ENCODE measurements at places on chromosomes 2 and 18.

DNA sequence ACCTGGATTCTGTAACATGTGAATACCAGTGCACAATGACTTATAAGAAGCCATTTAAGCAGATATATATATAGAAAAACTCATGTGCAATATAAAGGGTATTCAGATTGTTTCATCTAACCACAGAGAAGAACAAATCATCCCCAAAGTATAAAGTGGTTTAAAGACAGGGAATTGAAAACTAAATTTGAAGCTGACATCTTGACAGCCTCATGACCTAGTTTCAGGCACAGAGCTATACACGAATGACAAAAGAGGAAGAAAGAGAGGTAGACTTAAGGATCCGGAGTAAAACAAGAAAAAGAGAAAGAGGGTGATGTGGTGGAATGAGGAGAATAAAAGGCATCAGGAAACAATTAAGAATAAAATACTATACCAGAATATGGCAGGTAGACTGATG lies 194.5 kb downstream of the EPHA4 start:
- no peak for DNase-seq

DNA sequence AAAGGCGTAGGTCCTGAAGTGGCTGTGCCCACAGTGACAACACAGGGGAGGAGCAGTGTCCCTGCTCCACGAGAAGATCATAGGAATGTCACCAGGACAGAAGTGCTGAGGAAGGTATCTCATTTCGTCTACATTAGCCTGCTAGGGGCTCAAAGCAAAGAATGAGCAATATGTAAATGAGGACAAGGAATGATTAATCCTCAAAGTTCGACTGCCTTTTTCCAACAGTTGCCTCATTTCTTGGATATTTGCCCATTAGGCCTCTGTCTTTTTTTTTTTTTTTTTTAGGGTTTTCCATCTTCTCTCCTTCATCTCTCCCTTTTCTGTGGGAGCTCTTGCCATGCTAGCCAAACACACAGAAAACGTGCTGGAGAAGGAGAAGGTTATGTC lies 105.2 kb upstream of the ARHGAP28 start:
- DNase-seq: no peak

DNA sequence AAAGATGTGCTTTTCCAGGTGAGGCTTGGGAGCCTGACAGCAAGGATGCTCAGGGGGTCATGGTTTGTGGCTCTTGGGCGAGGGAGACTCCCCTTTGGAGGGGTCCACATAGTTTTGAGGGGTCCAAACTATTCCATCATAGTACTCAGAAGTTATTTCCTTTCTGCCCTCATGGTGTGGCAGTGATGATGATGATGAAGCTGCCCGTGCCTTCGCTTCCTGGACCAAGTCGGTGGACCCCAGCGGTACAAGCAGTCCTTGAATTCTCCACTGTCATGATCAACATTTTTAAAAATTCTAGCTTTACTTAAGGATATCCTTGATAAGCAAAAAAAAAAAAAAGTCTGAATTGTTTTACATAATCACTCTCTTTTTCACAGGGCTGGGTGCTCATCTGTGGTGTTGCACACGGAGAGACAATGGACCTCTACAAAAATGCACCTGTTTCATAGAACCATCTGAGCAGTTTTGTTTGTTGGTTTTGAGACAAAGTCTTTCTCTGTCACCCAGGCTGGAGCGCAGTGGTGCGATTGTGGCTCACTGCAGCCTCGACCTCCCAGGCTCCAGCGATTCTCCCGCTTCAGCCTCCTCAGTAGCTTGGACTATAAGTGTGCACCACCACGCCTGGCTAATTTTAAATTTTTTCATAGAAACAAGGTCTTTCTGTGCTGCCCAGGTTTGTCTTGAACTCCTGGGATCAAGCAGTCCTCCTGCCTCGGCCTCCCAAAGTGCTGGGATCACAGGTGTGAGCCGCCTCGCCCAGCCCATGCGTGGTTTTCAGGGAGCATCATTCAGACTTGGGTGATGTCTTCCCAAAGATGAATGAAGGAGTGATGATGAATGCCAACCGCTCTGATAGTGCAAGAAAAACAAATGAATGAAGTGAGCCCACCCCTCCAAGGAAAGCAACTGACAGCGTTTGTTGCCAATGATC lies 271.4 kb upstream of the HDAC4 start:
- no peak for DNase-seq

- DNase-seq: no peak
Measured at GRCh38 chr2:25279091-25279651, 62.6 kb downstream of the DNMT3A start.

- no peak for DNase-seq
Measured at GRCh38 chr2:197057959-197058358, 131.5 kb upstream of the PGAP1 start.

DNA sequence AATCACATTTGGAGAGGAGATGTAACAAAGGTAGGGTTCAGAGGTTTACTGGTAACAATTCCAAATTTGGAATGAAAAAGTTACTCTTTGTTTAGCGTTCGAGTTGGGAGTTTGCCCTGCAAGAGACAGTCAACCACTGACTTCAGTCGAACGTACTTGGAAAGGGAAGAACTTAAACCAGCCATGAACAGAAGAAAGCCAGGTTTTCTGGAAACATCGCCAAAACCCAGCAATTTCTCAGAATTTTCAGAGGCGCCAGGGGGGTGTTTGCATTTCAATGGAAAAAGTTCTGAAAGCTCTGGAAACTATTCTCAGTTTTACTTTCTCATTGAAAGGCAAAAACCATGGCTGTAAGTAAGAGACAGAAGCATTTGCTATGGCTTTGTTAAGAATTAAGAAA lies 28.5 kb upstream of the AQP4 start:
- no peak for DNase-seq

DNA sequence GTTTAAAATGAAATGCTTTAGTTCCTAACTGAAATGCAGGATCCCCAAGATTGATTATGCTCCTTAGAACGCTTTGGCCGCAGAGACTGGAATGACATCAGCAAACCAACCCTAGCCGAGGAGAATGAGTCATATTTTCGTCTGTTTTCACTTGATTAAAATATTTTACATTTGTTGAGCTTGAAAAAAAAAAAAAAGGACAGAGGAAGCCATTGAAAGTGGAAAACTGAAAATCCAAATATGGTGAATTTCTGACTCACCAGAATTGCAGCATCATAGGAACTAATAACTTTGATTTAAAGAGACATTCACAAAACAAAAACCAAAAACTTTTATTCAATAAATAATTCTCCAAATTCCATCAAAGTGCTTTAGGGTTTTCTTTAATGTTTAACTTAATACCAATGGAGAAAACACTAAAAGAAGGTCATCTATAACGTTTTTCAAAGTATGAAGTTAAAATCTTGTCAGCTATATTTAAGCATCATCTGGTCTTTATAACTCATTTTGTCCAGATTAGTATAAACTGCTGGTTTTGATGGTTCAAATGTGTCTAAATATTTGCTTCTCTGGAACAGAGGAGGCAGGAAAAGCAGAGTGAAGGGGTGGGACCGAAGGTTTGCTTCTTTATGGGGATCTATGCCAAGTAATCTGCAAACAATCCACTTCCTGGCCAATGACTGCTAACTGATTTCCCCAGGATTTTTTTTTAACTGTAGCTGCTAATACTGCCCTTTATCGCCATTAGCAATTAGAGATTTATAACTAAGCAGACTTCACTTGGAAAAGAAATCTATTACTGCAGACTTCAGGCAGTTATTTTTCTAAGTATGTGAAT lies 30.9 kb upstream of the COL5A2 start:
- no peak for DNase-seq

GRCh38 chr2:143684551-143685320 lies 555.5 kb downstream of the ARHGAP15 start:
- DNase-seq: no peak

GRCh38 chr2:191951376-191951775 lies 104.5 kb upstream of the CAVIN2 start:
- no peak for DNase-seq

DNA sequence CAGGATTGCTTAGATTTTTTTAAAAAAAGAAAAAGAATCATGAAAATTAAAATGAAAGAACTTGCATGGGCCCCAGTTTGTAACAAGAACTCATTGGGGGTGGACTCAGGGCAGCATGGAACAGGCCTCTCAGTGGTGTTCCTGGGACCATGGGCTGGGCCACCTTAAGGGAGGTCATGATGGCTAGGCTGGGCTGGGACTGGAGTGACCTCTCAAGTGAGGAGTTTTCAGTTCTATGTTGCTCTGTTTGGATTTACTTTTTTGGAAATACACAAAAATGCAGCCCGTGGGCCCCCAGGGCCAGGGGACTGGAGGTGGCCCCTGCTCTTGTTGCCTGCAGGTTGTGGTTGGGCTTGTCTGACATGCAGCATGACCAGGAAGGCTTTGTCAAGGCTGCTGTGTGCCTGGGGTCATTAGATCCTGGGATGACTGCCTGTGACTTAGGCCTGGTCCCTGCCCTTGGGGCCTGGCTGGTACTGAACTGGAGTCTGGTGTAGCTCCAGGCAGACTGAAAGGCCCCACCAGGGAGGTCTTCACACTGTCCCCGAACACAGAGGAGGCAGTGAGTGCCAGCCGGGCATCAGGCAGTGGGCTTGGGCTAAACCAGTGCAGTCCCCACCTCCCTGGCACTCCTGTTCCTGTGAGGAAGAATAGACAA lies 115.6 kb downstream of the GLI2 start:
- no peak for DNase-seq

DNA sequence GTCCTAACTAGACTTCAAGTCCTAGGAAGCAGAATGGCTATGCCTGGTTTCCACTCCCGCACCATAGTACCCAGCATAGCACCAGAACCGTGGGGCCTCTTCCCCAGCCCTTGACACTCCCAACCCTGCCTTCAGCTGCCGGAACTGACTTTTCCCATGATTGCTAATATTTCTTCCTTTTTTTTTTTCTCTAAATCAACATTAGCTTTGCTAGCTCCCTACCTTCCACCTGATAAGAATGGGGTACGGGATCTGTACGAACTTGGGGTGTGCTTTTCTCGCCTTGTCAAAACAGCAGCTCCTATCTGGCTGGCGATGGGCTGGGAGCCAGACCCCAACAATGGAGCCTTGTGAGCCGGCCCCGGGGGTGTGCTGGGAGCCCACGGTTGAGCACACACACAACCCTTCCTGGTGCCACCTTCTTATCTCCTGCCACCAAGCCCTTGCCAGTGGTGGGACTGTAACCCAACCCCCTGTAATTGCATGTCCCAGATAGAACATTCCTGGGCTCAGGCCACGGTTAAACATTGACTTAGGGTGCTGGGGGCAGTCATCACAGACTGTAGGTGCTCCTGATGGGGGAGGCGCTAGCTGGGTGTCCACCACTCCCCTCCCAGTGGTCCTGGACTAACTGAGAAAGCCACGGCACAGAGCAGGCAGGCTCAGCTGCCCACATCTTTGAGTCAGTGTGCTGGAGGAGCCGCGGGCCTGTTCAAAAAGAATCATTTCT lies 213.0 kb upstream of the HAAO start:
- no peak for DNase-seq

DNA sequence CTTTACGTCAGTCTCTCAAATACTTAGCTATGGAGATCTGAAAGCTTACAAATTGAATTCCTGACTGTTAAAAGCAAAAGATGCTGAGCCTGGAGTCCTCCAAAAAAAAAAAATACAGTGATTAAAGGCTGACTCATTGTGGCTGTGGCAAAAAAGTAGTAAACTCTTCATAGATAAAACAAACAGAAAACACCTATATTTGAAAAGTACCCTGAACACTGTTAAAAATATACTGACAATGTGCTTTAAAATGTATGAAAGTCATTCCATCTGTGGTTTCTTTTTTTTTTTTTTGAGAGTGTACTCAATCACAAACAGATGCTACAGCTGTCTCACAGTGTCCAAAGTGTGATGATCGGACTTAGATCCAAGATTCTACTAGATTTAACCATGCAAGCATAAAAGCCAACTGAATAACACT lies 267.6 kb upstream of the CYP26B1 start:
- no peak for DNase-seq

DNA sequence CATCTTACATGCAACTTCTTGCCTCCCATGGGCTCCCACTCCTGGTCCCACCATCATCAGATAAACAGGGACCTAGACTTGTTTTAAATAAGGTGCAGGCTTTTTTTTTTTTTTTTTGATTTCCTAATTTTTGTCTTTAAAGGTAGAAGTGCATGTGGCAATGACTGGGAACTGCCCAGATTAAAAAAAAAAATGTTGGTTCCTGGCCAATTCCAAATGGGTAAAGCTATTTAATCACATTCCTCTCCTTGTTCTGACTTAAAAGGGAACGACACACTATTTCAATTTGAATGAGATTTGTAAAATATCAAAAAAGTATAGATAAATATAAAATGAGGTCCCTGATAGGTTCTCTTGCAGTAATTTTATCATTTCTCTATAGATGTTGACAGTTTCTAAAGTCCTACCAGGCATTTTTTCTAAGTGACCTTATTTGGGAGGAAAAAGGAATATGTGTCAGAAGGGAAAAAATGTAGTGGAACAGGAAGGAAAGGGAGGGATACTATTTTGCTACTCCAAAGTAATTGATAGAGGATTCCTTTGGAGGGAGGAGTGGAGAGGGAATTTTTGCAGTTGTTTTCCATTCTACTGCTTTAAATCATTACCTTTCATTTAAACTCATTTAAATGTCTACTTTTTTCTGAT lies 43.3 kb downstream of the DDX1 start:
- no peak for DNase-seq
